ENCODE measurements at places on chromosomes 7 and 10.

DNA sequence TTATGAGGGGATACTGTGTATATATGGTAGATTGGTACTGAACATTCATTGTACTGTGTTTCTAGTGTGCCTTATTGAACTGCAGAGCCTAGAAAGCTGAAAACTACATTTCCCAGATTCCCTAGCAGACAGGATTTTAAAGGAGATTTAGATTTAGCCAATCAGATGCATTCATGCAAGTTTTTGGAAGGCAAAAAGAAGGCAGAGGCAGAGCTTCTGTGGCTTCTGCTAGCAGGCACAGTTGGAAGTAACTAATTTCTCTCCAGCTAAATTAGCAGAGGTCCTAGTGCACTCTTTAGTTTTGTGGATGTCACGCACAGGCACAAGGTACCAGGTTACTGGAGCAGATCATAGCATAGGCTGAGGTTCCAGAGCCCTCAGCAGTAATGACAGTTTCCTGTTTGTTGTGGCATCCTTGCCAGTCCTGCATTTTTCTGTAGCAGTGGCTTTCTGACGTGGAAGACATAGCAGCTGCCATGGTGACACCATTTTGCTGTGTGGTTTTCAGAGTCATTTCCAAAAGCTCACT is 83.7 kb upstream of the CCDC71L start:
- no peak for DNase-seq

- no peak for DNase-seq
Observed at GRCh38 chr10:54194806-54195205, 606.2 kb downstream of the PCDH15 start.

GRCh38 chr7:9192969-9193368 is 759.6 kb downstream of the NXPH1 start:
- no peak for DNase-seq

- DNase-seq, result no peak
Observed at GRCh38 chr7:26556061-26556881, 264.6 kb downstream of the SNX10 start.

GRCh38 chr7:143514995-143515735 is 37.5 kb downstream of the TAS2R41 start:
- DNase-seq, result no peak

DNA sequence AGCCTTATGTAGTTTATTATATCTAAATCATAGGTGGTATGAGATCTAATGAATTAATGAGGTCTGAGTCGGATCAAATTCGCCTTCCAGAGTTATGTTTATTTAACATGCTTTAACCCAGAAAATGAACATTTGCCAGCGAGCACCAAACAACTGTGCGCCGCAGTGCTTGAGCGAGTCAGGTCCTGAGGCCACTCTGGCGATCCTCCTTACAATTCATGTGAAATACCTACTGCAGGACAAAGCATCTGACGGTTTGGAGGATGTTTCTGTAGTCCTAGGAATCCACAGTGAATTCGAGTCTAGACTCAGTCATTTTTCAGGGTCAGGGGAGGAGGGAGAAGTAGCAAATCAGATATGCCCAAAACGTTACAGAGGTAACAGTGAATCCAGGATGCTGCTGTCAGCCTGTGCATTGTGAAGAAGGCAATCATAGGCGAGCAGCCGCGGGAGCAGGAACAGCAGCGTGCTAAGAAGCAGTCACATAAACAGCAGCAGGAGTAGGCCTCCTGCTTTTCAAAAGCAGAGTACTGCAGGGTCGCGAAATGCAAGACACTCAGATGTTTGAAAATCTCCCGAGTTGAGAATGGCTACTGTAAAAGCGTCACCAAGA is 120.2 kb downstream of the CACNB2 start:
- no peak for DNase-seq

GRCh38 chr7:75842836-75843446 is 29.3 kb upstream of the CCL24 start:
- peak; percentile 43 for DNase-seq

DNA sequence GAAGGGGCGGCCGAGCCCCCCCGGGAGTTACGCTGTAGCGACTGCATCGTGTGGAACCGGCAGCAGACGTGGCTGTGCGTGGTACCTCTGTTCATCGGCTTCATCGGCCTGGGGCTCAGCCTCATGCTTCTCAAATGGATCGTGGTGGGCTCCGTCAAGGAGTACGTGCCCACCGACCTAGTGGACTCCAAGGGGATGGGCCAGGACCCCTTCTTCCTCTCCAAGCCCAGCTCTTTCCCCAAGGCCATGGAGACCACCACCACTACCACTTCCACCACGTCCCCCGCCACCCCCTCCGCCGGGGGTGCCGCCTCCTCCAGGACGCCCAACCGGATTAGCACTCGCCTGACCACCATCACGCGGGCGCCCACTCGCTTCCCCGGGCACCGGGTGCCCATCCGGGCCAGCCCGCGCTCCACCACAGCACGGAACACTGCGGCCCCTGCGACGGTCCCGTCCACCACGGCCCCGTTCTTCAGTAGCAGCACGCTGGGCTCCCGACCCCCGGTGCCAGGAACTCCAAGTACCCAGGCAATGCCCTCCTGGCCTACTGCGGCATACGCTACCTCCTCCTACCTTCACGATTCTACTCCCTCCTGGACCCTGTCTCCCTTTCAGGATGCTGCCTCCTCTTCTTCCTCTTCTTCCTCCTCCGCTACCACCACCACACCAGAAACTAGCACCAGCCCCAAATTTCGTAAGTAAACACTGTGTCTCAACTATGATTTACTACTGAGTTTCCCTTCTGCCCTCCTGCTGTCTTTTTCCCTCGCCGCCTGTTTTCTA is 666 bp downstream of the NRG3 start:
- DNase-seq, result no peak

- peak; percentile 44 for DNase-seq
Observed at GRCh38 chr10:11685787-11686218, 56.4 kb upstream of the ECHDC3 start.

GRCh38 chr7:14287398-14287797 is 297.9 kb upstream of the ETV1 start:
- DNase-seq, result no peak

DNA sequence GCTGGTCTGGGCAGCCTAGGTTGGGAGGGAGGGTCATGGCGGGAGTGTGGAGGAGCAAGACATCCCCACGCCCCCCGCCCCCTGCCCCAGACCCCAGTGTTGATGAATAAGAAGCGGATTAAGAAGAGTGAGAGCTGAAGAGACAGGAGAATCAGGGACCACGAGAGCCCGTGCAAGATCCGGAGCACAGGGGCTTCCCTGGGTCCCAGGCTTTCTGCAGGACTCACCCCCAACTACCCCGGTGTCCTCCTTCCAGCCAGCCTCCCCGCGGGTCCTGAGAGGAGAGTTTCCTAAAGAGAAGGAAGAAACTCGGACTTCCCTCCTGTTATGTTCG is 20.1 kb downstream of the GHRHR start:
- no peak for DNase-seq

DNA sequence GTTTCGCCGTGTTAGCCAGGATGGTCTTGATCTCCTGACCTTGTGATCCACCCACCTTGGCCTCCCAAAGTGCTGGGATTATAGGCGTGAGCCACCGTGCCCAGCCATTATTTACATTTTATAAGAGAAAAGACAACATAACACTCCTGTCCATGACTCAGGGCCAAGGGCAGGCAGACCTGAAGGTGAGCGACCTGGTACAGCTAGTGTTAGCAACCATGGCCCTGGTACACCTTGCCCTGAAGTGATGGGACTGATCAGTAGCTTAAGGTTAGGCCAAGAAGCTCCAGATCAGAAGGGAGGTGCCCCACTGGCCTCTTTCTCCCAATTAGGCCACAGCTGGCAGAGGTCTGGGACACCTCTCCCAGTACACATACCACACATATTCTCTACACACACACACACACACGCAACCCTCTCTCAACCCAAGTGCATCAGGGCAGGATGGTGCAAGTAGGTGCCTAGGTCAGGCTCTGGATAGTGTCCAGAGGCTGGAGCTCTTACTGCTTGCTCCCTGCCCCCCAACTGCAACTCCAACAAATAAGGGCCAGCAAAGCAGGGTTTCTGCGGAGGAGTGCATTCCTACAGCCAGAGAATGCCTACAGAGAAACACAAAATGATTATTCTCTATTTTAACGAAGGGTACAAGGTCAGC is 43.8 kb downstream of the DPCD start:
- no peak for DNase-seq

GRCh38 chr7:45033261-45033930 is 33.4 kb downstream of the CCM2 start:
- no peak for DNase-seq

- DNase-seq, result no peak
Observed at GRCh38 chr10:73843261-73843660, 31.1 kb downstream of the CAMK2G start.

DNA sequence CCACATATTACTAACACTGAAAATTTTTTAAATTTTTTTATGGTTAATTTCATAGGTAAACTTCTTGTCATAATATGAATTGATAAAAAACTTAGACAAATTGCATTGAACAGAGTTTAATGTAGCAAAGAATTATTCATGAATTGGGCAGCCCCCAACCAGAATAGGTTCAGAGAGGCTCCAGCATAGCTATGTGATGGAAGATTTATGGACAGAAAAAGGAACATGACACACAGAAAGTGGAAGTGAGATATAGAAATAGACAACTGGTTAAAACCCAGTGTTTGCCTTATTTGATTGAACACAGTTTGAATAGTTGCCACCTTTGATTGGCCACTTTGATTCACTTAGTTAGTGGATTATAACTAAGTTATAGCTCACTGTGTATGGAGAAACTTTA is 87.2 kb downstream of the AHR start:
- no peak for DNase-seq

- no peak for DNase-seq
Observed at GRCh38 chr10:72819053-72819452, 74.5 kb upstream of the OIT3 start.

DNA sequence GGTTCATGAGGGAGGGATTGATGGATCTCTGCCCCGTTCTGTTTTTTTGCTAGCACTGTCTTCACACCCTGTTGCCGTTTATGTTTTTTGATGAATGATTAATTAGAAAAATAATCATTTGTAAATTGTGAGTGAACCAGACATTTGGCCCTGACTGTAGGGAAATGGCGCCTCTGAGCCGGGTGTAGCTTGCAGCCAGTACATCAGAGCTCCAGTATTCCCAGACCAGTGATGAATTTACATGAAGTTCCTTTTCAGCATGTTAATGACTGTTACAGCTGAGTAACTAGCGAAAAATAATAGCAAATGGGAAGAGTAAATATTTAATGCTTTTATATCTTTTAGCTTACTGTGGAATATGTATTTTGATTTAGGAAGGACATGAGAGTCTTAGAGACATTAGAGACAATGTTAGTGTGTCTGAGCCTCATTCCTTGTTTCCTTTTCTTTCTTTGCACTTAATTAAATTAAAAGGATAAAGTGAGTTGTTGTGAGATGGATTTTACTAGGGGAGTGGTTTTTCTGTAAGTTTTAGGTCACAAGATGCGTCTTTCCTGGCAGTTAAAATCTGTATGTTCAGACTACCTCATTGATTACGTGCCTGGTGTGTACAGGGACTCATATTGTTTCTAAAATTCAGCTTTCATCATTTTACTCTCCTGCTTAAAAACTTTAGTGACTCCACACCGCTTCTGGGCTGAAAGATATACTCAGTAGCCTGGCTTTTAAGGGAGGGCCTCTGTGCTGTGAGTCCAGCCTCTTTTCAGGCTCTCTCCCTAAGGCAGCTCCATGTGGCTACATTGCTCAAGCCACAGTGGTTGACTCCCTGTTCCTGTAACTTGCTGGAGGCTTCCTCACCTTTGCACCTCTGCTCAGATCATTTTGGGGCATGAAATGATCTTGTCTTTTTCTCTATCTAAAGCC is 86.4 kb downstream of the AUTS2 start:
- no peak for DNase-seq

- DNase-seq, result peak; percentile 86
Observed at GRCh38 chr10:77899080-77899477, 27.5 kb downstream of the DLG5 start.

- DNase-seq, result peak; percentile 44
Observed at GRCh38 chr7:32479574-32480200, 10.5 kb downstream of the LSM5 start.

DNA sequence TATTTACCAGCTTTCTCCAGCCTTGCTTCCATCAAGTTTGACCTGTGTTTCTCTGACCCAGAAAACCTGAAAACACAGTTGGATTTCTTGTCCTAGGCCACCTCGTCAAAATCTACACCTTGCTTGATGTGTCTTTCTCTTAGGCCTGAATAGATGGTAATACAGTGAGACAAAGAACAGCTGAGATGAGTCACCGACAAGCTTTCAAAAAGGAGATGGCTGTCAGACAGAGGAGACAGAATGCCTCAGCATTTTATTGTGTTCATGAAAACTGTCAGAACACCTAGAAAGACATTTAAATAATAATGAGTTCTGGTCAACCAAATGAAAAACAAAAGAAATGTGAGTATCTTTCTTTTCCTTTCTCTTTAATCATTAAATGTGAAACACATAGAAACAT is 119.7 kb upstream of the SORCS1 start:
- DNase-seq, result no peak

- no peak for DNase-seq
Observed at GRCh38 chr7:107982042-107982840, 20.7 kb downstream of the LAMB1 start.
